NCI-H2171 (cell line): ENCODE measurements at places on chromosomes 12 and 14.

- DNase-seq = no peak
Measured at GRCh38 chr12:27965411-27965810, 7.1 kb downstream of the PTHLH start.

DNA sequence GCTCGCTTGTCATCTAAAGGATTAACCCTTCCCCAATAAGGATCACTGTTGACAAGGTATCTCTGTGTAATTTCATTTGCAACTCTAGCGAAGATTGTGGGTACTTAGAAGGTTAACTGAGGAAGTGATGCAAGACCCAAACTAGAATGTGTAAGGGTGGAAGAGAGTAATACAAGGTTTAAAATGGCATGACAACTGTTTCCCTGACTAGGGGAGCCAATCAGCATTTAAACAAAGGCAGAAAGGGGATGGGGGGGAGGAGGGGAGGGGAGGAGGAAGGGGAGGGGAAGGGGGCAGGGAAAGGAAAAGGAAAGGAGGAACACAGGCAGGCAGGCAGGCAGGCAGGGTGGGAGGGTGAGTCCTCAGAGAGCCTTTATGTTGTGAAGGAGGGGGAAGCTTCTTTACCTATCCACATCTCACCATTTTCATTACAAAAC, 31.1 kb downstream of the NRDE2 start:
- DNase-seq = peak; percentile 9

GRCh38 chr12:25347716-25348592, 97.2 kb upstream of the KRAS start:
- no peak for DNase-seq

DNA sequence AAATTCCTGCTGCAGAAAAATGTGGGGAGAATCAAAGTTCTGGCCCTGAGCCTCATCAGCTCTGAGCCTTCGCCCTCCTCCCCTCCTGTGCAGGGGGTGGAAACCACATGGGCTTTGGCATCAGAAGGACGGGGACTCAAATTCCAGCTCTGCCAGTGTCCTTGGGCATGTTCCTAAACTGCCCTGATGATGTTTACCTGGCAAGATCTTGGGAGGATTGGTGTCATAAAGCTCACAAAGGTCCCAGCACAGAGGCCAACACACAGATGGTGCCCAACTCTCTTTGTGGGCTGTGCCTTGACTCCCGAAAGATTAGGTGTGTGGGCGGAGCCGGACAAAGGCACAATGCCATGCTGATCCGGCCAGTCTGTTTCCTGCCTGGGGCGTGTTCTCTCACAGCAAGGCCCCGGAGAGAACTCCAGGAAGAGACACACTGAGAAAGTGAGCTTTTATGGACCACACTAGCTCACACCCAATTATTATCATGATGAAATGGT, 20.5 kb upstream of the CLMN start:
- DNase-seq = no peak

DNA sequence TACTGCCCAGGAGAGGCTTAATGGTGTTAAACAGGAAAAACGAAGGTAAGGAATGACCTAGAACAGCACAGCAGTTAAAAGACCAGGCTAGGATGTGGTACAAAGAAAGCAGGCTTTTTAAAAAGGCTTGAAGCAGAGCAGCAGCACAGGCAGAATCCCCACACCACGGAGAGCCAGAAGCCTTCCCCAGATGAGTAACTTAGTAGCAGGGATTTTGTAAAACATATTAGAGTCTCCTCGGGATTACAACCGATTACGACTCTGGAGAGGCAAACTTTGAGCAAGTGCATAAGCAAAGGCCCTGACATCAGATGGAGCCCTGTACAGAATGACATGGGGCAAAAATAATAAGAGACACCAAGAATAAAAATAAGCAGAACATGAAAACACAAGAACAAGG, 37.1 kb upstream of the DHRS4 start:
- no peak for DNase-seq

- DNase-seq = peak; percentile 28
Measured at GRCh38 chr14:58733451-58734208, 95.9 kb downstream of the DACT1 start.

- no peak for DNase-seq
Measured at GRCh38 chr14:61887628-61888027, 125.4 kb downstream of the SNAPC1 start.

DNA sequence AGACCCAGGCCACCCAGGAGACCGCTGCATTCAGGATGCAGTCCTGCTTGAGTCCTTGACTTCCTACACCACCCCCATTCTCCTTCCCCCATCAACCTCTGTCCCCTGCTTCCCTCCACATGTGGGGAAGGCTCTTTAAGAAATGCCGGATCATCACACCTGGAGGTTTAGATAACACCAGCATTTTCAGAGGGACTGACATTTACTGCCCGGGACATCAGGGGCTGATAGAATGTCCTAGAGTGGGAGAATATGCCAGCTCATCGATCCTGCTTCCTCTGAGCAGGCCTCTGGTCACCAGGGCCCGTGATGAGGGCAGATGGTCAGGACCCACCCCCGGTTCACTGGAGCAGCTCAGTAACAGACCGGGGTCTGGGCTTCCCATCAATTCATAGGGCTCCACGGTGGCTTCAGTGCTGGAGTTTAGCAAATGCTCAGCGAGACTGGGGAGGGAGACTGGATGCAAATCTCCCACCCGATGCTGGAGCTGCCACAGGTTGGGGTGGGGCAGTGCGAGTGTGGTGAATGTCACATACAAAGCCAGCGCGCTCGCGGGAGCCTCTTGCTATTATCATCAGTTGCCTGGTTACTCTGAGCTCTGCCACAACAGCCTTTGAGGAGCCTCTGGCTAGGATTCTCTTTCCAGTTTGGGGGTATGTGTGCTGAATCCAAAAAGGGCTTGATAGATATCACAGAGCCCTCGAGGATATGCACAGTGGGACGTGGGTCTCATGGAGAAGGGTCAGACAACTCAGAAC, 111.6 kb downstream of the RBM19 start:
- no peak for DNase-seq

DNA sequence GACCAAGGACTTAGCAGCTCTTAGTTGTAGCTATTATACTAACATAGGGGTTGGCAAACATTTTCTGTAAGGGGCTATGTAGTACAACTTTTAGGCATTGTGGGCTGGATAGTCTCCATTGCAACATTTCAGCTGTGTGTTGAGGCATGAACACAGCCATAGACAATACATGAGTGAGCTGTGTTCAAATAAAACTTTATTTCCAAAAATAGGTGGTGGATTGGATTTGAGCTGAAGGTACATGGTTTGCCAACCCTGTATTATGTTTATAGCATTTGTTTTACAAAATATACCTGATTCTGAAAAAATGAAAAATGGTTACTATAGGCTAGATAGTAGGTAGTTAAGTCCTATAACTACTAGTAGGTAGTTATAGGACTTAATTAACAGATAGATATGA, 40.5 kb downstream of the ETNK1 start:
- DNase-seq = no peak

DNA sequence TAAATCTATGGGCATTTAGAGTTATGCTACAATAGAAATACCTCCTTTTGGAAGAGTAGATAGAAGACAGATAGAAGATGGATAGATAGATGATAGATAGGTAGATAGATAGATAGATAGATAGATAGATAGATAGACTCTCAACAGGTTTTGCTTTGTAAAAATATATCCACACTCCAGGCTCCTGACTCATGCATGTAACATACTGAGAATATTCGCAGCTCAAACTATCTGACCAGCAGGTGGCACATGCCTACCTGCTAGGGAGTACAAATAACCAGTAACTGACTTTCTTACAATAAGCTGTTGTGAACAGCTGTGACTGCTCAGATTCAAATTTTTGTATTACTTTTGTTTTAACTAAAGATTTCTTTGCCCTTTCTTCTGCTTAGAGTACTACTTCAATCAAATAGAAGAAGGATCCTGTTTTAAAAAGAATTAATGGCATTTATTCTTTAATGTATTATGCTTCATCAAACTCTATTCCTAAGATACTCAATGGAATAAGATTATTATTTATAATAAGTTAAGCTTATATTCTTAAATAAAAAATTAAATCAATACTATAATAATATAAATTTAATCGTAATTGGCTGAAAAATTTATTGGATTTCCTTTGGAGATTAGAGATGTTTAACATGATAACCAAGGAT, 15.8 kb upstream of the CPNE8 start:
- no peak for DNase-seq

- no peak for DNase-seq
Measured at GRCh38 chr12:19528750-19529149, 89.5 kb downstream of the AEBP2 start.

GRCh38 chr12:96302687-96303310, 97.4 kb downstream of the CDK17 start:
- no peak for DNase-seq

- no peak for DNase-seq
Measured at GRCh38 chr12:50109319-50109718, 2.7 kb upstream of the COX14 start.

- no peak for DNase-seq
Measured at GRCh38 chr14:100857923-100858837, 32.3 kb downstream of the MEG3 start.

- no peak for DNase-seq
Measured at GRCh38 chr14:105093038-105093430, 27.8 kb upstream of the GPR132 start.

GRCh38 chr14:72549854-72550253, 344.0 kb downstream of the DPF3 start:
- no peak for DNase-seq

DNA sequence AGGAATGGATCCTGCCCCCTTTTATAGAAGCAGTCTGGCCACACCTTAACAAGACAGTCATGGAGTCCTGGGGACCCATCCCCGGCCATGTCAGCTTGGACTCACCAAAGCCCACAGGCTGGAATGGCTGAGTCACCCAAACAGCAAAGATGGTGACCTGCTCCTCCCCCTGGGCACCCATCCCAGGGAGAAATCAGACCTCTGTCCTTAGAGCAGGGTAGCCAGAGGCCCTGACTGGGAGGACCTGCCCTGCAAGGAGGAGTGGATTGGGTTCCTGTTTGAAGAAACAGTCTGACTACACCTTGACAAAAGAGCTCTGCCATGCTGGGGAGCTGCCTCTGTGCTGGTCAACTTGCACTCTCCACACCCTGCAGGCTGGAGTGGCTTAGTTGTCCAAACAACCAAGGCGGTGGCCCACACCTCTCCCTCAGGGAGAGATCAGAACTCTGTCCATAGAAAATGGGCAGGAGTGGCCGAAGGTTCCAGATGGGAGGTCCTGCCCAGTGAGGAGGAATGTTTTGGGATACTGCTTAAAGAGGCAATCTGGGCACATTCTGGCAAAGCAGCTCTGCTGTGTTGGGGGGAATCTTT, 16.6 kb downstream of the MGP start:
- no peak for DNase-seq

GRCh38 chr12:644818-645552, 18.3 kb downstream of the NINJ2 start:
- DNase-seq = no peak

DNA sequence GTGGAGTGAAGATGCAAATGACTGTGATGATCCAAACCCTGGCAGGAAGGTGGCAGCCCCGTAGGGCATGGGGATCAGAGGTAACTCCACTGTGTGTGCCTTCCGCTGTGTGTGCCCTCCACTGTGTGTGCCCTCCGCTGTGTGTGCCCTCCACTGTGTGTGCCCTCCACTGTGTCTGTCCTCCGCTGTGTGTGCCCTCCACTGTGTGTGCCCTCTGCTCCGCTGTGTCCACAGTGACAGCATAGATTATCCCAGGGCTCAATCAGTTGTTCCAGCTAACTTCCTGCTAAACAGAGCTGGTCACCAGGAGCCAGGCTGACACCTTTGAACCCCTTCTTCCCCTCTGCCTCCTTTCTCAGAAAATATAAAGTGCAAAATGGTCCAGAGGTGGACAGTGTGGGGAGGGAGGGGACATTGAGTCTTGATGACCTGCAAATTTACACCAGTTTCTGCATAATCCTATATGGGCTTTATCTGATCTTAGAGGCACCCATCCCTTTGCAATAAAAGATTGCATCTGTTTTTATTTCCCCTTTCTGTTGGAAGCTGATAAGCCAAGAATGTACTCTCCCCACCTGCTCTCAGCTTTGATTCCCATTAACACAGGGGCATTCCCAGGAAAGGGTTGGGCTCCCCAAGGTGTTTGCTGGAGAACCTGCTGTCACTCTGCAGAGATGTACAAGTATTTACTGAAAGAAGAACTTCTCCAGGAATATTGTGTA, 21.6 kb upstream of the HNF1A start:
- DNase-seq = no peak

DNA sequence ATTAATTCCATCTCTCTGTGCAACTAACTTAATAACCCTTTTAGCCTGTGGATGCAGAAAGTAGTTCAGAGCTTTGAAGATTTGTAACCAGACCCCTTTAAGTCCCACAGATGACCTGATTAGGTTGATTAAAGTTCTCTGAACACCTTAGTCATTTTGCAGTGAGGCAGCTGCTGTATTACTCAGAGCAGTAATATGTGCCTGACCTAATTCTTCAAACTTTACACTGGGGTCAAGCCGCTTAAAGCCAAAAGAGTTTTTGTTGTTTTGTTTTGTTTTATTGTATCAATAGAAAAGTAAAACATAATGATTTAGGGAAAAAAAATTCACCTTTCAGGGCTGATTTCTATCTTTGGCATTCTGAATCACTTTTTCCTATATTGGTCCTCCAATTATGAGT, 78.6 kb upstream of the PLEKHG7 start:
- DNase-seq = no peak

GRCh38 chr12:13627536-13627935, 353.9 kb downstream of the GRIN2B start:
- DNase-seq = no peak

- no peak for DNase-seq
Measured at GRCh38 chr12:68867606-68868005, 59.6 kb downstream of the MDM2 start.

- no peak for DNase-seq
Measured at GRCh38 chr12:51687177-51687576, 96.1 kb downstream of the SCN8A start.

- DNase-seq = no peak
Measured at GRCh38 chr12:76450690-76451089, 102.5 kb upstream of the BBS10 start.

- DNase-seq = no peak
Measured at GRCh38 chr12:47249719-47250357, 170.1 kb upstream of the AMIGO2 start.

DNA sequence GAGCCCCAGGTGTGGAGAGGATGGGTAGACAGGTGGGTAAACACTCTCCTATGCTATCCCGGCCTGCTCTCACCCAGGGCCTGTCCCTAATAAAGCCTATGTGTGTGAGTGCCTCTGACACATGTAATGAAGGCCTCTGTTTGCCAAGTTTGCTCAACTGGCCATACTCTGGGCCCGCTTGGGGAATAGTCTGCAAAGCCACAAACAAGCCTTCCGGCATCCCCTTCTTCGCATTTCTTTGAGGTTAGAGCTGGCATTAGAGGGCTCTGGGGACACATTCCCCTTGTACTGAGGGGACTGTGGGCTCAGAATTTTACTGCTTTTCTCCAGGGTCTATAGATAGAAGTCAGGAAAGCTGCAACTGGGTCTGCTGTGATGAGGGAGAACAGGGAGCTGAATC, 240.5 kb downstream of the C12orf75 start:
- DNase-seq = no peak
